ENCODE measurements at places on chromosomes 5 and 9.

DNA sequence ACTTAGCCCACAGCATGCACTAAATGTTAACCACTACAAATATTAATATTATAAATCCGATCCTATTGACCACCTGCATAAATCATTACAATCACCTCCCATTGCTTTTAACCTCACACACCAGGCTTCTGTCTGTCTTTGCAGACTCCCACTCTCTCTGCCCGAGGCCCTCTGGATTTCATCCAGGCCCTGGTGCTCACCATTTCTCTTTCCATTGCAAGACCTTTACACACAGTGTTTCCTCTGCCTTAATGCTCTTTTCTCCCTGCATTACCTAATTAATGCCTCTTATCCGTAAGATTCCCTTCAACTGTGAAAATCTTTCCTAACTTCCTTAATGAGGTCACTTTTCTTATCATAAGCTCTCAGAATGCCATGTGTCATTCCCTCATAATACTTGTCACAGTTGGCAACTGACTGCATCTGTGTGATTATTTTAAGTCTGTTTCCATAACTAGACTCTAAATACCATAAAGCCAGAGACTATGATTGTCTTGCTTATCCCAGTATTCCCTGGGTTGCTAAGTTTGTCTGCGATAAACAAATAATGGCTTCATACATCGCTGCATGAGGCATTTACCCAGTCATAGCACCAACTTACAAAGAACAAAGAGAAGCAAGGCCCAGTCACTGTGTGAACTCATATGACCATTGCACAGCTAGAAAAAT is 155.1 kb downstream of the CCDC192 start:
- no peak for DNase-seq

DNA sequence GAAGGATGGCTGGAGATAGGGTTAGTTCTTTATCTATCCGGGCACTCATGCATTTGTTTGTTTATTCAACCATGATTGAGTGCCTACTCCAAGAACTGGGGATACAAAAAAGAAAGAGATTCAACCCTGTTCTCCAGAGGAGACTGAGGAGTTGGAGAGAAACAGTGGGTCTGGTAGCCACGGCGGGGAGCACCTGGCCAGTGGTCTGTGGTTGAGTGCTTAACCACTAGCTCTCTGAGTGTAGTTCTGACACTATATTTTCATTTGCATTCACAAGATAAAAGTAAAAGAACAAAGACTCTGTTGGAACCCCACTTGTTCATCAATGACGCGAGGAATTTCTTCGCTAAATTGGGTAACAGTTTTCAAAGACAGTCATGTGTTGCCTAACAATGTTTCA is 295.5 kb upstream of the MSX2 start:
- DNase-seq, result no peak

DNA sequence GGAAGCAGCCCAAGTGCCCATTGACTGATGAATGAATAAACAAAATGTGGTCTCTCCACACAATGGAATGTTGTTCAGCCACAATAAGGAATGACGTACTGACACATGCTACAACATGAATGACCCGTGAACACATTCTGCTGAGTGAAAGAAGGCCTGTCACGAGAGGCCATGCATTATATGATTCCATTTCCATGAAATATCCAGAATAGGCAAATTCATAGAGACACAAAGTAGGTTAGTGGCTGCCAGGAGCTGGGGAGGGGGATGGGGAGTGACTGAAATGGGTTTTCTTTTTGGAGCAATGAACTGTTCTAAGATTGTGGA is 41.4 kb downstream of the BICD2 start:
- DNase-seq, result no peak

- no peak for DNase-seq
These were observed 122.0 kb downstream of the BOD1 start for GRCh38 chr5:173494446-173494845.

DNA sequence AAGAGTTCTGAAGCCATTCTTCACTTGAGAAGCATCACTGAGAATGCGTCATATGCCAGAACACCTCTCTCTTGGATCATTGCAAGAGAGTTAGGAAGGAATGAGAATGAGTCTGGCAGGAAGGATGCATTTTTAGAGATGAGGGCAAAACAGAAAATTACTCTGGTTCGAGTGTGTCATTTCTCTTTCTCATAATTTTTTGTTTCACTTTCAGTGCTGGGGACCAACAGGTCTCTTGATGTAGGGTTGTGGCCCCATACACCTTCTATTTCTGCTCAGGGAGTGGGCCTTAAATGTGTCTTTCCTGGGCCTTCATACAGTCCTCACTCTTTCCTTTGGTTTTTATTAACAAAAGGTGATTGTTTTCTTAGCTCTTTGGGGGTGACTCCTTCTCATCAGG is 302.4 kb downstream of the NR3C1 start:
- no peak for DNase-seq

- no peak for DNase-seq
These were observed 20.8 kb downstream of the SARDH start for GRCh38 chr9:133717113-133718031.
